Hepatocyte (in vitro differentiated cells): ENCODE measurements at places on chromosomes 6 and 20.

DNA sequence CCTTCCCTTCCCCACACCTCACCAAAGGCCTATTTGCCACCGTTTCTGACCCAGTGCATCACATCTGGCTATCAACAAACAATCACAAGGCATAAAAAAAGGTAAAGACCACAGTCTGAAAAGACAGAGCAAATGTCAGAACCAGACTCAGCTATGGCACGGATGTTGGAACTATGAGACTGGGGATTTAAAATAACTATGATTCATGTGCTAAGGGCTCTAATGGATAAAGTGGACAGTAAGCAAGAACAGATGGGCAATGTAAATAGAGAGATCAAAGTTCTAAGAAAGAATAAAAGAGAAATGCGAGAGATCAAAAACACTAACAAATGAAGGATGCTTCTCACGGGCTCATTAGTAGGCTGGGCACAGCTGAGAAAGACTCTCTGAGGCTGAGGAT, 99.5 kb downstream of the LAMP5 start:
- DNase-seq: no peak

GRCh38 chr20:47521059-47521808, 19.5 kb downstream of the NCOA3 start:
- peak; percentile 32 for DNase-seq

DNA sequence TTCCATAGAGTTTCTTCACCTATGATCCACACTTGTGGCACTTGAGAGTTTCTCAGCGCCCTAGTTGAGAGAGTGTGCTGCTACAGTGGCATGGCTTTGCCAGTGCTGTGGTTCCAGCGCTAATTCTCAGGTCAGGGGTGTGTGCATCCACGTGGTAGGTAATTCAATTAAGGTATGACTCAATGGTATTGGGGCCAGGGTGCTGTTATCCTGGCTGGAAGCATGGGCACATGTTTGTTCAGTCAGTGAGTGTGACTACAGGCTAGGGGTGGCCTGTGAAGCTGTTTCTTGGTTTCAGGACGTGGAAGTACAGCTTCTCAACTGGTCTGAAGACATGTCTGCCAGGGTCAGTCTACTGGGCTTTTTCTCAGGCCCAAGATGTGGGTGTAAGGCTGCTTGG, 3.0 kb upstream of the SEMG2 start:
- no peak for DNase-seq

GRCh38 chr6:2763876-2764540, 1.2 kb upstream of the WRNIP1 start:
- no peak for DNase-seq

GRCh38 chr20:48709744-48710143, 118.1 kb downstream of the PREX1 start:
- DNase-seq: no peak

DNA sequence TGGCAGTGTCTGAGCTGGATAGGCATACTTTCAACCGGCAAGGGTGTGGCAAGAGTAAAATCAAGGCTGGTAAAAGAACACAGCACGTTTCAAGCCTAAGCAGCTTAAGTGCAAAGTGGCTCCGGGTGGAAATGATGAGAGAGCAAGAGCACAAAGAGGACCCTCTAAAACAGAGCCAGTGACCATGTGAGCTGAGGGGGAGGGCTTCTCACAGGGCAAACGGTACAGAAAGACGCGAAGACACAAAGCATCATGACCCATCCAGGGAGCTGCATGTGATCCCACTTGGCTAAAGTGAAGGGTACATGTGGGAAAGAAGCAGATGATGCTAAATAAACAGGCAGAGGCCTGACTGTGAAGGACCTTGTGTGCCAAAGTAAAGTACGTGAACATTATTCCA, 25.7 kb downstream of the FKBP5 start:
- no peak for DNase-seq

DNA sequence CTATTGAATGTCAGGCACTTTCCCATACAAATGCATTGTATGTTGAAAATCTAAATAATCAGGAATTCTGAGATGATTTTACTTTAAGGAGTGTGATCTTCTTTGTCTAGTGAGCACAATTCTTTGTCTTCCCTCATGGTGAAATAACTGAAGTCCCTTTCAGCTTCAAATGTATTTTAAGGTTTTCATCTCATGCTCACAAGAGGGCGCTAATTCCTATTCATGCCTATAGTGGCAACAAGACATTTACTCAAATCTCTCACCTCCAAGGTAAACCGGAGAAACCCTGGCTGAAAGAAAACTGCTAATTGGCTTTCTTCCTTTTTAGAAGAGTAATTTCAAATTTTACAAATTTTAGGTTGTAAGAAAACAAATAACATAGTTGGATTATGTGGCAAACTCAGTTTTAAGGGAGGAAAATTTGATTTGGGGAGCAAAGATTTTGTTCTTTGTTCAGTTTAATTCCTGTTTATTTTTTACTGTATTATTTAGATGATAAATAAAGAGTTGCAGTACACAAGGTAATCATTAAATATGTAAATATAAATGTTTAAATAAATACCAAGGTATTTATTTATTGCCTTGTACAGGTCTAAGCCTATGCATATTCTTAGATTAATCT, 69.1 kb downstream of the SLC35F1 start:
- DNase-seq: peak; percentile 76

GRCh38 chr20:8656335-8656734, 412.6 kb upstream of the PLCB4 start:
- DNase-seq: no peak

DNA sequence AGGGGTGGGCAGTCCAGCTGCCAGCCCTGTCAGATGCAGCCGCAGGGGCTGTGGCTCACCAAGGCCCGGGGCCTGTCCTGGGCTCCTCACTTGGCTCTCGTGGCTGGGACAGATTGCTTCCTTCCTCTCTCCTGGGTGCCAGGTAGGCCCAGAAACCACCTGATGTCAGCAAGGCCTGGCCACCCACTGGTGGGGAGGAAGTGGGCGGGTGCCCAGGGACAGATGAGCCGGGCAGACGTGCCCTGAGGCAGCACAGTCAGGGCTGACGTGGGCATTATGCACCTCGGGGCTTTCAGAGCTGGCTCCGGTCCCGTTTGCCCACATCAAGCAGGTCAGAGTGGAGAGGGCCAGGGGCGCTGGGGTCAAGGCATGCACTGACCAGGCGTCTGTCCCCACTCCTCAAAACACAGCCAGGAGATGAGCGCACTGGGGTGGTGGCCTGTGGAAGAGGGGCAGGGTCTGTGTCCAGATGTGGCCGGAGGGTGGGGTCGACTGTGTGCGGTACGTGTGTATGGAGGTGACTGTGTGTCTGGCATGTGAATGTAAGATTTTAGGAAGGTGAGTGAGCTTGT, 133.2 kb upstream of the PTPN1 start:
- DNase-seq: no peak

DNA sequence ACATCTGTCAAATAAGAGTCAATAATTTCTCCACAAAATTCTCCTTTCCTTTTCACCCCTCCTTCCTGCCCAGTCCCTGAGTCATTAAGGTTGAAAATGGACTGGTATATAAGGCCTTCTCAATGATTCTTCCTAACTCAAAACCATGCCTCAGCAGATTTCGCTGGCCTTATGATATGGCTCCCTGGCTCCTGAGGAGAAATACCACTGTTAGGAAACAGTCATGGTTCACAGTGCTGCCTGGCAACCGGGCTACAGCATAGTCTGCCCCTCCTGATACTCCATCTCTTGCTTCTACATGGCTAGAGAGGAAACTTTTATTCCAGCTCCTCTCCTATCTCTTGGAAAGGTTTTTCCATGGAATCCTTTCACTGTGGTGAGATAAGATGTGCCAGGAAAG, 4.7 kb downstream of the UBE2J1 start:
- DNase-seq: peak; percentile 63

- DNase-seq: no peak
Observed at GRCh38 chr6:34576286-34576955, 20.3 kb upstream of the SPDEF start.

GRCh38 chr6:2844008-2844407, 2.3 kb upstream of the SERPINB1 start:
- DNase-seq: no peak

DNA sequence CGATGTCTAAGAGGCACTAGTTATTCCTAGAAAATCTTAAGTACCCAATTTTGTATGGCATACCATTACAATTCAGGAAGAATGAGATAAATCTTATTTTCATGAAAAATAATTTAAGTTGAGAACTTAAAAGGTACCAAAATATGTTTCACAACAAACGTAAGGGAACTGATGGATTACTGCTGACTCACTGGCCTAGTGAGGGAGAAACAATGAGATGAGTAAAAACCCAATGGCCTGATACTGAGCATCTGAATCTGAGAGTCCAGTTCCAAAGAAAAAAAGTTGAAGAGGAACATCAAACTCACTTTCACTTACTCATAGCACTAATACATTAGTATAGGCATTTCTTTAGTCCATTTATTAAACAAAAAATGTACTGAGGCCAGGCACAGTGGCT, 56.0 kb downstream of the MDN1 start:
- DNase-seq: no peak

- no peak for DNase-seq
Observed at GRCh38 chr20:11982955-11983470, 65.3 kb downstream of the BTBD3 start.

- peak; percentile 66 for DNase-seq
Observed at GRCh38 chr6:5995949-5996713, 10.6 kb downstream of the NRN1 start.

- DNase-seq: no peak
Observed at GRCh38 chr6:105215506-105215905, 35.7 kb upstream of the POPDC3 start.

GRCh38 chr6:81766482-81767069, 14.1 kb upstream of the TENT5A start:
- peak; percentile 44 for DNase-seq

DNA sequence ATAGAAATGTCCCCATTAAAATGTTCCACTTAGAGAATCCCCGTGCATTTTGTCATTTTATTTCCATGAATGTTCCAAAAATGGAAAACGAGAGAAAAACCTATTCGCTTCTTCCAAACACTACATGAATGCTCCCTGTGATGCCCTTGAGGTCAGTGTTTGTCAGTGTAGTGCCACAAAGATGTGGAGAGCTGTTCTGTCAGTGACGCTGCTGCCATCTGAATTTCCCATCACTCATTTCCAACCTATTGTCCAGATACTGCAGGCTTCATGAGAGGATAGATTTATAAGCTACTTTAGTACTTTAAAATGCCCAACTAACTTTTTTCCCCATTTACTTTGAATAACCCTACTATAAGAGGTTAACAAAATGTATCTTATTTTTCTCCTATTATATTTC, 335.8 kb downstream of the CDKAL1 start:
- DNase-seq: no peak

- no peak for DNase-seq
Observed at GRCh38 chr20:25532015-25532751, 53.1 kb downstream of the NINL start.

- no peak for DNase-seq
Observed at GRCh38 chr20:37346535-37347346, 801 bp downstream of the SRC start.

DNA sequence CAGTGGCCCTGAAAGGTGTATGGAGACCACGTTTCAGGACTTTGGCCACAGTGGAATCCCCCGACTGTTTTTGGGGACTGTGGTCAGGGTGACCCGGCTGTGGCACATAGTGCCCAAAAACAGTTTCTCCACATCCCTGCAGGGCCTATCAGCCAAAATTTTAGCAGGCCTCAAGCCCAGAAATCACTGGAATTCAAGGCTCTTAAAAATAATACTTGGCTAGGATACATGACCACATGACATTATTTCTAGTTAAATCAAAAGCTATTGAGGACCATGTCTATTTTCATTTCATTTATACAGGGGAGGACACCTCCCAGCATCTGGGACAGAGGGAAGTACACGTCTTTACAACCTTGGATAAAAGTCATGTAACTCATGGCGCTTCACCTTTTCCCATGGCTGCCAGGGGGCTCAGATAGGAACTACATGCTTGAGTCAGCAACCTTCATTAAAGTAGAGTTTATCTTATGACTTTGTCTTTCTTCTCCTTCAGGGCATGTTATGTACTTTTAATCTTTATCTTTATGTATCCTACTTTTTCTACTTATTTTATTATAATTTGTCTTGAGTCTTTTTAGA, 70.8 kb upstream of the CD93 start:
- no peak for DNase-seq

GRCh38 chr20:41406896-41407444, 40.4 kb upstream of the EMILIN3 start:
- DNase-seq: no peak

- no peak for DNase-seq
Observed at GRCh38 chr20:53897884-53898555, 172.4 kb downstream of the BCAS1 start.
